ENCODE measurements at places on chromosomes 12 and 14.

DNA sequence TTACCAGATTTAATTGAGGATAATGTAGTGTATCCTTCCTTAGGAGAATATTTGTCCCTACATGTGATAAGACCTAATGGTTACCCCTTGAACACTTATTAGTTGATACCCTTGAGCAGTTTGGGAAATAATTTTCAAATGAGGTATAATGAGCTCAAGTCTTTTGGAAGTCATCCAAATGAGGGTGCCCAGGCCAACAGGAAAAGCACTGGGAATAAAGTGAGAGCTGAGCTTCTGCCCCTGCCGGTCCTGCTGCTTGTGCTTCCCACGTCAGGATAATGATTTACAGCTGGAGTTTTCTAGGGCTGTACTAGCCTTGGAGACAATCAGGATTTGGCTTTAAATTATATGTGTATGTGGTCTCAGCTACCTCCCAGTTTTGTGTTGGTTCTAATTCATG is 178.8 kb upstream of the FRMD6 start:
- no peak for DNase-seq

DNA sequence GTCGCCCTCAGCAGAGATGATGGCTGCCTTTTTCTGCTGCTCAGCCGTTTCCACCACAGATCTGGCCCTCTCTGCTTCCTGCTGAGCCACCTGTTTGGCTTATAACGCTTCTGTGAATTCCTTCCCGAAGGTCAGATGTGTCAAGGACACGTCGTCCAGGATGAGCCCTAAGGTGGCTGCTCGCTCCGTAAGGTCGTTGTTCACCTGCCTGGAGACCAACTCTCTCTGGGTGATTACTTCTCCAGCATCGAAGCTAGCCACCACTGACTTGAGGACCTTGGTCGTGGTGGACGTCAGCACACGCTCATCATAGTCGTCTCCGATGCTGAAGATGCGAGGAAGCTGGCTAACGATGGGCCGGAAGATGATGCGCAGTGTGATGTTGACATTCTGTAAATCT is 11.7 kb upstream of the ASB8 start:
- no peak for DNase-seq

GRCh38 chr14:79089576-79089975 is 919.4 kb downstream of the NRXN3 start:
- DNase-seq, result no peak

- no peak for DNase-seq
Observed at GRCh38 chr14:93082576-93083001, 33.1 kb downstream of the ITPK1 start.

DNA sequence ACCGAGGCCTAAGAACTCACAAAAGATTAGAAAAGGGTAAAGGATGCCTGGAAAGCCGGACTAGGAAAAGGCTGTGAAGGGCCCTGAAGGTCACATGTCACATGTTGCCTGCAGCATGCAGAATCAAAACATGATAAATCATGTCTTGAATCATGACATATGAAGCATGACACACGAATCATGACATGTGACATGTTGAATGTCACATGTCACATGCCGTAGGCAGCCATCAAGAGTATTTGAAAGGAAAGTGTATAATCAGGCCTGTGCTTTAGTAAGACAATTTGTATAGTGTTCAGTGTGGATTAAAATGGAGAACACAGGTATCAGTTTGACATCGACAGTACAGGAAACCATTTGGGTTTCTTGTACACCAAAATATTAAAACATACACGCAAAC is 30.8 kb downstream of the IFNG-AS1 start:
- no peak for DNase-seq

DNA sequence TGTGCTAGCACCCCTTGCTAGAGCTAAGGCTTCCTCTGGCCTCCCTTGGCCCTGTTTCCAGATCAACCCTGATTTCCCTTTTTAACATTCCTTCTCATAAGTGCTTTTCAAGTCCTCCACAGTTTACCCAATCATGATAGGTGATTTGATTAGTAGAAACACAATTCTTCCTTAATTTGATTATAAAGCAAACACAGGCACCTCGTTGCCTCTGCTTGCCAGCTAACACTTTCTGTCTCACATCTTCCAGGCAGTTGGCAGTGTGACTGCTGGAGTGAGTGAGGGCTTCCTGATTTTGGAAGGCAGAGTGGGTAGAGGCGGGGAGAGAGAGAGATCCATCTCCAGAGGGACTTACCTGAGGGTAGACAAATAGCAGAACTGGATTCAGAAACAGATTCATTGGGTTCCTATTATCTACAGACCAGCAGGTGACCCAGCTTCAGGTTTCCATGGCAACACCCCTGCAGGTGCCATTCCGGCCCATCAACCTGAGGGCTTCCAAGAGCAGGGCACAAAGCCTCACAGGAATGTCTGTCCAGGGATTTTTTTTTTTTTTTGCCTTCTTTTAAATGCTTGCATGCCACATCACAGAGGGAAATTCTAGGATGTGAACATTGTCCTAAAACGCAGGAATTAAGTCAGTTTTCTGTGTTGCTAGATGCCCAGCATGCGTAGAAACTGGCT is 77.7 kb downstream of the PLXNC1 start:
- no peak for DNase-seq

- DNase-seq, result peak; percentile 13
Observed at GRCh38 chr12:67269633-67270573, 745 bp downstream of the CAND1 start.

DNA sequence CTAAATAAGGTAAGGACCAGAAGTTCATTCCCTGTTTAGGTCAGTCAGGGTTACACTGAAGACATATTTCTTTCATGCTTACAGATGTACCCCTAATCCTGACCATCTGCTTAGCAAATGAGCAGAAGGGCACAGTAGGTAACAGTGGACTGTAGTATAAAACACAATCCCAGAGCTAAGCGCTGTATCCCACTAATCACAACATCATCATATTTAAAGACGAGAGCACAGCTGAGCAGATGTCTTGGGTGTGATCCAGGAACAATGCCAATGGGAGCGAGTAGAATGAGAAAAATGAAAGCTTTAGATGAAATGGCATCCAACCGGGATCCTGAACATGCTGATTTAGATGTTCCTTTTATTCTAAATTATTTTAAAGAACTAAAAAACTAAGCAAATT is 213.4 kb downstream of the CCER1 start:
- no peak for DNase-seq

GRCh38 chr14:94702629-94703028 is 67.3 kb downstream of the GSC start:
- no peak for DNase-seq

- no peak for DNase-seq
Observed at GRCh38 chr12:56081393-56082347, 1.7 kb downstream of the ERBB3 start.

- DNase-seq, result no peak
Observed at GRCh38 chr14:60212503-60213371, 36.3 kb upstream of the PPM1A start.

GRCh38 chr14:92785667-92786426 is 8.3 kb upstream of the GOLGA5 start:
- no peak for DNase-seq

- no peak for DNase-seq
Observed at GRCh38 chr12:24864796-24865125, 84.1 kb downstream of the BCAT1 start.

DNA sequence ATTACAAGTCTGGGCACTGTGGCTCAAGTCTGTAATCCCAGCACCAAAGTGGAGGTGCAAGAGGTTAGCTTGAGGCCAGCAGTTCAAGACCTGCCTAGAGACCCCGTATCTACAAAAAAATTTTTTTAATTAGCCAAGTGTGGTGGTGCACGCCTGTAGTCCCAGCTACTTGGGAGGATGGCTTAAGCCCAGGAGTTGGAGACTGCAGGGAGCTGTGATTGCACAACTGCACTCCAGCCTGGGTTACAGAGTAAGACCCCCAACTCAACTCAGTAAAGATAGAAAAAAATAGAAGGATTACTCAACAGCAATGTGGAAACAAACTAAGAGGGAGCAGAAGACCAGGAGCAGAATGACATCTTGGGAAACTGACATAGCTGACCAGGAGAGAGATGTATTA is 13.3 kb downstream of the SBNO1 start:
- DNase-seq, result no peak

DNA sequence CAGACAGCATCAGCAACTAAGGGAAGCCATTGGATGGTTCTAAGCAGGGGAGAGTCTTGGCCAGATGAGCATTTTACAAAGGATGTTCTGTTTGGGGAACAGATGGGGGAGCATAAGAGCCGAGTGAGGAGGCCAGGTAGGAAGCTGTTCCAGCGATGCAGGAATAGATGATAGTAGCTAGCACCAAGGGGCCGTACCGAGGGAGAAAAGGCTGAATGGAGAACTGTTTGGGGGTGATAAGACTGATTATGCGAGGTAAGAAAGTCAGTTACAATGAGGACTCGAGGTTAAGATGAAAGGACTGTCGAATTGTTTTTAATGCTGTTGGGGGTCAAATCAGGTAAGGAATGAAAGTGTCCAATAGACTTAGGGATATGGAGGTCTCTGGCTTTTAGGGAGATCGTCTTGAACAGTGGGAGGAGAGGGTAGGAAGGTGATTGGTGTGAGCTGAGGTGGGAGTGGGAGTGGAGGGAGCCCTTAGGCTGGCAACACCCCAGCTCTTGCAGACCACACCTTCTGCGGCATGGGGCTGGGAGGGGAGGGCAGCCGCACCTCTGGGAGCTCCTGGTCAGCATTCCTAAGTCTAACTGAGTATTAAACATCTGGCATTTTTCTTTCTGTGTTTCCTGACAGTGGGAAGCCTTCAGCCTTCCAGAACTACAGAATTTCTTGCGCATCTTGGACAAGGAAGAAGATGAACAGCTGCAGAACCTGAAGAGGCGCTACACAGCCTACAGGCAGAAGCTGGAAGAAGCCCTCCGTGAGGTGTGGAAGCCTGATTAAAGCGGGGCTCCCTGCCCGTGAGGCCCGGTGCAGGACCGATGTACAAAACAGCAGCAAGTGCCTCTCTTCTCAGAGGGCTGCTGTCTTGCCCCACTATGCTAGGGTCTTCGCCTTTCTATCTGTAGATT is 64.8 kb downstream of the GNS start:
- DNase-seq, result no peak

DNA sequence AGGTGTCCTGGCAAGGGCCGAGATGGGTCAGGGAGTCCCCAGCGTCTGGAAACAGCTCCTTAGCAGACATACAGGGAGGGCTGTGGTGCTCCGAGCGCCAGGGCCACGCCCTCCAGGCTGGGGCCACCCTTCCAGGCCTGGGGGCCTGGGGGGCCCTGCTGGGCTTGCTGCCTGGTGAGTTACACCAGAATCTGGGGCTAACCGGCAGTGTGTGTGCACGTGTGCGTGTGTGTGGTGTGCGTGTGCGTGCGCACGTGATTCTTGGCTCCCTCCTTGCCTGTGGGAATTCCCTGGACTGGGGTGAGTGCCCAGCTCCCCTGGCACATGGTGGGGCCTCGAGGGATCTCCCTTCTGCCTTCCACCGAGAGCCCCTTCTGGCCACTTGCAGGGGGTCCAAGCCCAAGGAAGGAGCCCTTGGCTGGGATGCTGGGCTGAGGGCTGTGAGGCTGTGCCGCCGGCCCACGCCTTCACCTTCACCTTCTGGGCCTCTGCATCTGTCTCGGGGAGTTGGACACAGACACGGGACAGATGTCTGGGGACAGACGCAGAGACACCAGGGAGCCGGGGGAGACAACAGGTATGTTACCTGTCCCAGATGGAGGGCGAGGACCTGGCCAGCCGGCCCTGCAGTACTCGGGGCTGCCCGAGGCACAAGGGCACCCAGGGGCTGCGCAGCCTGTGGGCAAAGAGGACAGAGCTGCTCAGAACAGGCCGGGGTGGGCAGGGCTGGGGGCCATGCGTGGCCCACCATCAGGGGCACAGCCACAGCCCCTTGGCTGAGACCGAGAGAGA is 37.2 kb downstream of the BEGAIN start:
- DNase-seq, result no peak

GRCh38 chr12:38465020-38465419 is 148.4 kb downstream of the ALG10B start:
- DNase-seq, result no peak

DNA sequence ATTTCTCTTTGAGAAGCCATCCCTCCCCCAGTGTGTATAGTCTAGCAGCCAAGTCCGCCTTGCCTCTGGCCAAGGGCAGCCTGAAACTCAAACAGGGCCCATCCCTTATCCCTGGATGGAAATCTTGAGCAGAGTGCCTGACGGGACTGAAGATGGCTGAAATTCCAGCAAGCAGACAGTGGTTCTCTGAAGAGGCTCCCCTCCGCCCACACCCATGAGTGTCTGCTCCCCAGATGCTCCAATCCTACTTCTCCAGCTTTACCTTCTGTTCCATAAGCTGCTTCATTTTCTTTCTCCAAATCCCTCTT is 396.2 kb downstream of the NUAK1 start:
- no peak for DNase-seq

- DNase-seq, result no peak
Observed at GRCh38 chr14:68172216-68172615, 352.6 kb downstream of the RAD51B start.

GRCh38 chr12:128607641-128608040 is 216.1 kb downstream of the SLC15A4 start:
- DNase-seq, result no peak

GRCh38 chr14:59871166-59871495 is 555 bp upstream of the RTN1 start:
- DNase-seq, result no peak

DNA sequence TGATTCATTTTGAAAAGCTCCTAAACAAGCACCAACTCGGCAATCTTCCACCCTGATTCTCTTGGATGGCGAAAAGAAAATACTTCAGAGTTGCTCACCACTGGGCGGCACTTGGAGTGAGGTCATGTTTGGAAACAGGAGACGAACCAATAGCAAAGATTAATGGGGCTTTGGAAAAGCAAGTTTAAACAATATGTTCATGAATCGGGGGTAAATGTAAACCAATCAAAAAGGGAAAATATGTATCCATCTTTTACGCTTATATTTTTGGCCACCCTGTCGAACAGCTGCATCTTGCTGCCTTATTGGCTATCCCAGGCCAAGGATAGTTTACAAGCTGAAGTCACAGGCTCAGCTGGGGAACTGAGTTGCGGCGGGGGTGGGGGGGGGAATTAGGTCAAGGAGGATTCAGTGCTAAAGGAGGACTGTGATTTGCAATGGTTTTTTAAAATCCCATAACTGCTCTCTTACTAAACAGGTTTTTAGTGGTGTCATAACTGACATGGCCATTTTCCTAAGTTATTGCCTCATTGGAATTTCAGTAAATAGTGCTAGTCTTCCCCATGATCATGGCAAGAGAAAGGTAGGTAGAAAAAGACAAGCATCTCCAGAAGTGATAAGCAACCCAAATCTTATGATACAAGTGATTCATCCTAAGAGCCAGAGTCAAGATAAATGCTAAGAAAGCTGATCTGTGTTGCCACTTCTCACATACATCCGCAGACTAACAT is 210.6 kb downstream of the PHLDA1 start:
- no peak for DNase-seq

GRCh38 chr12:114888928-114889584 is 205.1 kb upstream of the TBX3 start:
- no peak for DNase-seq
